ENCODE measurements at places on chromosomes 5 and 9.

DNA sequence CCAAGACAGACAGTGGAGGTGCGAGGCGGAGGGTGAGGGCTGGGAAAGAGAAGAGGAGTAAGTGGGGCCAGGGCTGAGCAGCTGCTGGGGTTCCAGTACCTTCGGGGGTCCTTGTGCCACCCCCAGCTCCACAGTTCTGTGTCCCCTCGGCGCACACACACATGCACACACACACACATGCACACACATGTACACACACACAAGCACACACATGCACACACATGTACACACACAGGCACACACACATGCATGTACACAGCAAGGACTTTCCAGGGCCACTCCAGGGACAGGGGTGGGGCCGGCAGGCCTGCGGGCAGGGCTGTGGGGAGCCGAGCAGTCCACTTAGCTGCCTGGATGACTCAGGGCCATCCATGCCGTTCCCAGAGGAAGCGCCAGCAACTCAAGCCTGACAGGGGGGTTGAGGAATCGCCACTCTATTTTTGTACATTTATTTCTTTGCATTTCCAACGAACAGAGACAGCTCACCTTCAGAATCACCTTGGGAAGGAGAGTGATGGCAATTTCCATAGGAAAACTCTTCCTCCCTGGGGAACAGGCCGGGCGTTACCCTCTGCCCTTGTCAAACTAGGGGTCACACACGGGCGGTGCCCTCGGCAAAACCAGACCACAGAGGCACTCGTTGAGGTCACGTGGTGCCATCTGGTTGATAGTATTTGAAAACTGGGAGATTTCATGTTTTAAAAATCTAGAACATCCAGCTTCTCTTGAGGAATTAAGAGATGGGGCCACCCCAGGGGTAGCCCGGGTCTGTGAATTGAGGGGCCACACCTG is 135.7 kb downstream of the ADAMTS2 start:
- DNase-seq: no peak

DNA sequence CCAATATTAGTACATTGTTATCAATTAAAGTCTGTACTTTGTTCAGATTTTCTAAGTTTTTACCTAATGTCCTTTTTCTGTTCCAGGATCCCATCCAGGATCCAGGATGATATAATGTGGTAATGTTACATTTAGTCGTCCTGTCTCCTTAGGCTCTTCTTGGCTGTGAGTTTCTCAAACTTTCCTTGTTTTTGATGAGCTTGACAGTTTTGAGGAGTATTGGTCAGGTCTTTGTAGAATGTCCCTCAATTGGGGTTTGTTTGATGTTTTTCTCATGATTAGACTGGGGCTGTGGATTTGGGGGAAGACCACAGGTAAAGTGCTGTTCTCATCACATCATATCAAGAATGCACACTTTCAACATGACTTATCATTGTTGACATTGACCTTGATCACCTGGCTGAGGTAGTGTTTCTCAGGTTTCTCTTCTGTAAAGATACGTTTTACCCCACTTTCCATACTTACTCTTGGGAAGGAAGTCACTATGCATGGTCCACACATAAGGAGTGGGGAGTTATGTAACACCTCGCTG is 9.6 kb downstream of the NDFIP1 start:
- DNase-seq: no peak

DNA sequence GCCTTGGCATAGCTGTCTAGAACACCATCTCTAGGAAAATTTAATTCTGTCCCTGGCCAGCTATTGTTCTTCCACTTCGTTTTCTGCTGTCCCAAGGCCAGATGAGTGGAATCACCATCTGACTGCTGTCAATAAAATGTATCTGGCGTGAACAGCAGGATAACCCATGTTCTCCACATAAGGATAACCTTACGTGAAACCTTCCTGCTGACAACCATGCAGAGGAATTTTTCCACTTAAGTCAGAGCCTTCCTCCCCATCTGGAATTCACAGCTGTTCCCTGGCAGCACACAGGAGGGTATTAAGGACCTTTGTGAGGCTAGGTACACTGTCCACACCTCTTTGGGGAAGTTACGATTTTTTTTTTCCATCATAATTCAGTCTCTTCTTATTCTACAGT is 28.6 kb downstream of the RNF44 start:
- DNase-seq: no peak

DNA sequence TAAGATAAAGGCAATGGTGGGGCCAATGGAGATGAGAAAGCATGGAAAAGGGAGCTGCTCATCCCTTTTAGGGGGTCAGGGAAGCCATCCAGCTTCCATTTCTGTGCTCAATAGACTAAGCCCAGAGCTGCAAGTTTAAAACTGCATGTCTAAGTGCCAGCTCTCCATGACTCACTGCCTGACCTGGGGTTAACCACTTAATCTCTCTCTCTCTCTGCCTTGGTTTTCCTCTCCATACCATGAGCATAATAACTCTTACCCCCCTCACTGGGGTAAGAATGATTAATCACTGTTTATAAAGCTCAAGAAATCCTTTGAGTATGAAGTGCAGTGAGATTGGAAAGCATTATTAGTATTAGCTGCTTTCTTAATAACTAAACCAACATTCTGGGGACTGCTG is 1382.4 kb upstream of the WWC1 start:
- no peak for DNase-seq

DNA sequence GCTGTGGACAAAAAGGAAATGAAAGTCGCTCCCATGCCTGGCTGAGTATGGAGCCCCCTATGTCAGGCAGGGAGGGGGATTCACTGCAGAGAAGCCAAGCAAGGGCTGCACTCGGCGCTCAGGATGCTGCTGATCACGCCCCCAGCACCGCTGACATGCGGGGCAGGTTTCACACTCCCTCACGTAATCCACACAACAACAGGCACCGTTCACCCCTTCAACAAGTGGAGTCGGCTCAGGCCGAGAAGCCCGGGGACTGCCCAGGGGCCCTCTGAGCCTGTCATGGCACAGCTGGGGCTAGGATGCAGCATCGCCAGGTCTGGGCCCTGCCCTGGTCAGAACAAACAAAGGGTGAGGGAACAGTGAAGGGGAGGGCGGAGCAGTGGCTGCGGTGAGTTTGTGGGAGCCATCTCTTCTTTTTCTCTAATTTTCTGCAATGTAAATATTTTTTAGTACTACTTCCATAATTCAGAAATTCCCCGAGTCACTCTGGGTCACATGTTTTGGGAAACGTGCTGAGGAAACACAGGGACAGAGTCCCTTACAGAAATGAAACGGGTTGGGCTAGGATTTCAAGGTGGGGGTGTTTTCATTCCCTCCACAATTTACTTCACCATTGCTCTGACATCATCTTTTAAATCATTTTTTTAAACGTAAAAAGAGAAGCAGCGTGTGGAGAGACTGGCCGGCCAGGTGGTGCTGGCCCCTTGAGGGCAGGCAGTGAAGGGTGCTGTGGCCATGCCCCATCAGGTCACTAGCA is 49.8 kb downstream of the PRRT1B start:
- DNase-seq: no peak

DNA sequence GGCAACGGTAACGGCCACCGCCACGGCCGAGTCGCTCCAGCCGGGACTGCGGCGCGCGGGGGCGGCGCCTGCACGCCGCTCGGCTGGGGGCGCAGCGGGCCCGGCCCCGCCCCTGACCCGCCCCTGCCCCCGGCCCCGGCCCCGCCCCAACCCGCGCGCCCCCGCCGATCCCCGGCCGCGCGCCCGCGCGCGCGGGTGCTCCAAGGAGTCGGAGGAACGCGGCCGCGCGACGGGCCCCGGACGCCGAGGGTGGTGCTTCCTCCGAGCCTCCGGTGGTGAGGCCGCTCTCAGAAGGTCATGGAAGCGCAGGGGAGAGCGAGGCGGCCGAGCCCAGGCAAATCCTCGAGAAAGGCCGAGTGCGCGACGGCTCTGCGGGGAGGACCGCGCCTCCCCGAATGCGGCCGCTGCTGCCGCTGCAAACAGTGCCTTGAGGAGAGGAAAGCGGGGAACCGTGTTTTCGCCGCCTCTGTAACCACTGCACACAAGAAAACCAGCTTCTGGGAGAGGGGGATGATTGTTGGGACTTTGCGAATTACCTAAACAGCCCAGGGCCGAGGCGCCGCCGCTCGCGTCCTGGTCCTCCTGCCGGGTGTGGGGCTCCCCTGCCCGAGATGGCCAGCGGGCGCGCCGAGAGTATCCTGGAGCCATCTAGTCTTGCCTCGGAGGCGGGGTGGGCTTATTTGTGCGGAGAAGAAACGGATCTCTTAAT is at the start of gene LIFR:
Gene LIFR (minus strand): TSS at position 48 of the 709 bp plus-strand sequence. CDS start 25,999 bp downstream, outside the sequence.
- peak; percentile 85 for DNase-seq

DNA sequence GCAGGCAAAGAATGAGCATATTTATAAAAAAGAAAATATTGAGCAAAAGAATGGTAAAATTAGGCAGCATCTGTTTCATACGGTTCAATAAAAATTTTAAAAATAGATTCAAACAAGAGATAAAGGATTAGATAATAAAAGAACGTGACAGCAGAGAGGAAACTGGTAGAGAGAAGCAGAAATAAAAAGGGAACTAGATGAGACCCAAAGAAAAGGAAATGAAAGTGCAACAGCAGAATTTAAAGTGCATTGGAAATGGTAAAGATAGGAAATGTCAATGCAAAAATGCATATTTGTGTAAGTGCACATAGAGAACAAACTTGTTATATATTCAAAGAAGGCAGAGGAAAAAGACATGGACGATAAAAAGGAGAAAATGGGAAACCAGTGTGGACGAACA is 70.2 kb downstream of the SUSD1 start:
- no peak for DNase-seq

DNA sequence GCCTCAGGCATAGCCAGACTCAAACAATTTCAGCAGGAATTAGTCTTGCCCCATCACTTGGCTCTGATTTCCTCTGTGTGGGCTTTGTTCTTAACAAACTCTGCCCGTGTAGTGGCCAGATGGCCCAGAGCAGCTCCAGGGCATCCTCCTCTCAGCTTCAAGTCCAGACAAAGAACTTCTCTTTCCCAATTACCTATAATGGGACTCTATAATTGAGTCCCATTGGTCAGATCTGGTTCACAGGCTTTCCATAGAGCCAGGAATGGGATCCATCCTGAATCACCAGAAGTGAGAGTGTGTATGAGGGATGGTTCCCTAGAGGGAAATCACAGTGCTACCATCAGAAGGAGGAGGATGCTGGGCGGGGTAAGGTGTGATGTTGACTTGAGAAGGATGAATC is 515.8 kb downstream of the KIF4B start:
- no peak for DNase-seq

DNA sequence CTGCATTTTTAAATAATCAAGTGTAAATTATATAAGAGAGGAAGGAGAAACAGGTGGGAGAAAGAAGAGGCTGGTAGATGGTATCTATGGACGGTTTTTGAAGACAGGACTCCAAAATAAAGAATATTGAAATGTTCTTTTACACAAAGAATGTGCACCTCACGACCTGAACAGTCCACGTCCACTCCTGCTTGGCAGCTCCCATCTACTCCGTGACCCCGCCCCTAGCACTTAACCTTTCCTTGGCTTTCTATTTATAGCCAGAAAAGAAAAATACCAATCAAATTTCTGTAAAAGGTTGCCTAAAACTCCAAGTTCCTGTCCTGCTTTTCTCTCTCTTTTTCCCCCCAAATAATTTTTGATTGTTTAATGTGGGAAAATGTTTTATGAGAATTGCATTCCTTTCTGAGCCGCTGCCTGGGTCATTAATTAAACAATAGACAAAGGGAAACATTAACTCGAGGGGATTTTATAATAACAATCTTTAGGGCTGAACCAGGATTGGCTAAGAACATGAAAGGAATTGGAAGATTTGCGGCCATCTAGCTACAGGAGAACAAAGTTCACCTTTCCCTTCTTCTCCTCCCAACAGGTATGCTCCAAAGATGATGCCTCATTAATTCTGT is 173.6 kb upstream of the MAP3K1 start:
- no peak for DNase-seq

DNA sequence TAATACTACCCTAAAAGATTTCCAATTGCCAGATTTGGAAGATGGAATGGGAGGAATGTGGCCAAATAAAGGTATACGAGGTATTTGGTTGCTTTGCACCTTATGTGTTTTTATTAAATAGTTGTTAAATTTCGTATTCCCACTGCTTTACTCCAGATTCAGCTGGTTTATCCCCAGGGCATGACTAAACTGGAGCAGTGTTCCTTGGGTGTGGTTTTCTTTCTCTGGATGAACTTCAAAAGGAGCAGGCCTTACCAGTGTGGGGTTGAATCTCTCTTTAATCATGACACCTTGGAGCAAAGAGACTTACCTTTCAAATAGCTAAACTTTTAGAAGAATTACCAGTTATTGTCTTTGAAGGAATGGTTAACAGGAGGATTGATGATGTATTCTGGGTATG is 121.7 kb upstream of the BNC2 start:
- DNase-seq: no peak

DNA sequence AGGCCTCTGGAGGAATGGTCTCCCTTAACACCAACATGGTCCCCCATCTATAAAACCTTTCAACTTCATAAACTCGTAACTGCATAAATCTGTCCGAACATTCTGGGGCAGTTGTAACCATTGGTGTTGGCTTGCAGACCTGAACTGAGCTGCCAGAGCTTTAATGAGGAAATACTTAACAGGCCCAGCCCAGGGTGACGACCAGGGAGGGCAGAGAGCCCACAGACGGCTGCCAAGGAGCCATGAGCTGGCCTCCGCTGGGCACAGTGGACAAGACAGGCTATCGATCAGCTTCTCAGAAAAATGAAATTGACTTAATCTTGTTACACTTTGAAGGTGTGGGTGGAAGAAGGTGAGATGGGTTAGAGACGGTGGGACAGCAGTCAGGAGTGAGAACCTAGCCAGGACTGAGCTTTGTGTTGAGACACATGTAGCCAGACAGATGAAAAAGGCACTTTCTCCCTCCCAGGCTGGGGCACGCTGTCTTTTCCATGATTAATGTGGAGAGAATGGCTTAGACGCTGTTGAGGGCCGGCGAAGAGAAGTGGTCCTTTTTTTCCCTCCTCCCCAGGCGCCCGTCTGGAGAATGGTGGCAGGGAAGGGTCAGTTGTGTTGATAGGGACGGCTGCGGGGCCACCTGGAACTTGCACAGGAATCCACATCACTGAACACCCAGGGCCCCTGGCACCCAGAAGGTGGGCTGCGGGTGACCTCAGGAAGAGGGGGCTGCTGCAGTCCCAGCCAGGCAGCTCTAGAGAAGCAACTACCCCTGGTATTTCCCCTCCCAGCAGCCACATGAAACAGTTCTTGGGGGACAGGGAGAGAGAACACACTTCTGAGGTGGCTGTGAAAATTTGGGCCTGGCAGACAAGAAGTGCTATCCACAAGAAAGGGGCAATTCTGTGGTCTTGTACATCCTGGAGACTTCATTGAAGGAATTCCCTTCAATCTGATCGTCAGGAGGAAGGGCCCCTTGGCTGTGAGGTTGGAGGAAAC is 27.3 kb upstream of the TCOF1 start:
- DNase-seq: no peak

DNA sequence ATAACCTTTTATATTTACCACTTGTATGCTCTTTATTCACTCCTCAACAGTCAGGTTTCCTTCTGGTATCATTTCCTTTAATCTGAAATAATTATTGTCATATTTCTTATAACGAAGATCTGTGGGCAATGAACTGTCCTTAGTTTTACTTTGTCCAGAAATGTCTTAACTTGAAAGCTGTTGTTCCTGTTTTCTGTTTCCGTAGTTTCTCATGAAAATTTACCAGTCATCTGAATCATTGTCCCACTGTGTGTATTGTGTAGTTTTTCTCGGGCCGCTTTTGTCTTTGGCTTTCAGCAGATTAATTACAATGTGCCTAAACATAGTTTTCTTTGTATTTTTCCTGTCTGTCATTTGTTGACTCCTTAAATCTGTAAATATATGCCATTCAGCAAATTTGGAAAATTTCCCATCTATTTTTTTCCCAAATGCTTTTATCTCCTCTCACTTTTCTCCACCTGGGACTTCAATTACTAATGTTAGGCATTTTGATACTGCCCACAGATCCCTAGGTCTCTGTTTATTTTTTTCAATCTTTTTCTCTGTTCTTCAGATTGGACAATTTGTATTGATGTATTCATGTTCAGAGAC is 74.9 kb downstream of the PDE8B start:
- DNase-seq: no peak

- peak; percentile 38 for DNase-seq
These were observed 13.7 kb upstream of the ITGA1 start for GRCh38 chr5:52774005-52774410.
